ENCODE measurements at places on chromosomes 6 and 20.
A peak's percentile ranks its signal among the peaks of the same experiment; 100 is the strongest.

DNA sequence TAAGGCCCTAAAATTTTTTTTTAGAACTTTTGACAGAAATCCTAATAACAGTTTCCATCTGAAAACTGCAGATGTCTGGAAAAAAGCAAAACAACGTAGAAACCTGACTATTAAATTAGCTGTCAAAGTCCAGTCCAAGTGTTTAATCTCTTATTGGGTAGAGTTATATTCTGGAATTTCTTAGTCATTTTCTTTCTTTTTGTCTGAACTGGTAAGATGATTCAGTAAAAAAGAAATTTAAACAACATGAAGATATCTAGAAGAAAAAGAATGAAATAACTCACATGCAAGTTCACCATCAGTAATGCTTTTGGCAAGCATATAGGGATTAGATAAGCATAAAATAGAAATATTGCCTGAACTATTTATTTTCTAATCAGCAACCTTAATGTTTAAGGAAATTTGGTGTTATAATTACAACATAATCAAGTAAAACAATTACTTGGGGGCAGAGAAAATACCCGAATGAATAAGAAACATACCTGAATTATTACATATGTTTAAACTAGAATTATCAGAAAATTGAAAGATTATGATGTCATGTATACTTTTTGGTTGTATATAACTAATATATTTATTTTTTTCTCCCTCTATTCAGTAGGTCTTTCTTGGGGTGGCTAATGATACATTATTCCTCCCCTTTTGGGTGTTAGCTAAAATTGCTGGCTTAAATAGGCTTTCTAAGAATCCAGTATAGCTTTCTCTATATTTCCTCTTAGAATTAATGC, 51.1 kb downstream of the FAM83B start:
- no peak for DNase-seq

GRCh38 chr6:14142511-14143223, 25.1 kb downstream of the CD83 start:
- no peak for DNase-seq

DNA sequence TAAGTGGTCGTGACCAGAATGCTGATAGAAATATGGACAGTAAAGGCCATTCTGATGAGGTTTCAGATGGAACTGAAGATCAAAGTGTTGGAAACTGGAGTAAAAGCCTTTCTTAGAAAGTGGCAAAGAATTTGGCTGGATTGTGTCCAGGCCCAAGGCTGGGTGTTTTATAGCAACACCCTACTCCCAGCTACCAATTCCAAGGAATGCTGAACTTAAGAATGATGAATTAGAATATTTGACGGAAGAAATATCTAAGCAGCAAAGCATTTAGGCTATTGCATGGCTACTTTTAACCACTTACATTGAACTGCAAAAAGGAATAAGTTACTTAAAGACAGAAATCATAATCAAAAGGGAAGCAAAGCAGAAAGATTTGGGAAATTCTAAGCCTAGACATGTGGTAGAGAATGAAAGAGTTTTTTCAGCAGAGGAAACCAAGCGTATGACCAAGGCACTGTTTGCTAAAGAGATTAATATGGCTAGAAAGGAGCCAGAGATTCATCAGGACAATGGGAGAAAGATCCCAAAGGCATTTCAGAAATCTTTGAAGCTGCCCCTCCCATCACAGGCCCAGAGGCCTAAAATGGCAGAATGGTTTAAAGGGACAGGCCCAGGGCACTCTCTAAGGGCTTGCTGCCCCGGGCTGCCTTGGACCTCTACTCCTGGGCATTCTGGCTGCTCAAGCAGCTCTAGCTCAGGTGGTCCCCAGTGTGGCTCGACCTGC, 25.8 kb downstream of the SDHAF4 start:
- DNase-seq = no peak

DNA sequence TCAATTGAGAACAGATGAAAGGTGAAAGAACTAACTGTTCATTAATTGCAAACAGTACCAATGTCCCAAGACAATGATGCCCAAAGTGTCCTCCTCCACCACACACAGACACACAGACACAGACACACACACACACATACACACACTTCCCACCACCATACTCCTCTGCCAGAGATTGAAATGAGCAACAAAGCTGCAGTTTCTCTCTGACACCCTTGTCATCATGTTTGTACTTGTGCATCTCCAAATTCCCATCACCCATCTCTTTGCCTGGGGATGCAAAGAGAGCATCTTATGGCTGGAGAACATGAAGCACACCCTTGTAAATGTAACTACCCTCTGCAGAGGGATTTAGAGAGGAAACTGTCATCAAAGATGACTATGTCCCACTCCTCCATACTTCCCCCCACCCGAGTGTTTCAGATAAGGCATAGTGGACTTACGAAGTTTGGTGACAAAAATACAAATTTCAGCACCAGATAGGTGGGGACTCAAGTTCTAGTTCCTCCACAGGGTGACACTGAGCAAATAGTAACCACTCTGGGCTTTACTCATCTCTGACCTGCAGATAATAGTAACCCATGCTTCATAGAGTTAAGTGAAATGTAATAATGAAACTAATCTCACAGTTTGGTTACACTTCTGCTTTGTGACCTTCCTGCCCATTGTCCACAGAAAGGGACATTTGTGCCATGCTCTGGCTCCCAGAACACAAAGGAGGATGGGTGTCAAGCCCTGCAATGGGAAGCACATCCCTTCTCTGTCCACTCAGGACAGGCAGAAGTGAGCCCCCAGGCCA, 8.7 kb downstream of the MAFB start:
- no peak for DNase-seq

- DNase-seq = no peak
These were observed 903.1 kb downstream of the PHF3 start for GRCh38 chr6:64538722-64539121.

DNA sequence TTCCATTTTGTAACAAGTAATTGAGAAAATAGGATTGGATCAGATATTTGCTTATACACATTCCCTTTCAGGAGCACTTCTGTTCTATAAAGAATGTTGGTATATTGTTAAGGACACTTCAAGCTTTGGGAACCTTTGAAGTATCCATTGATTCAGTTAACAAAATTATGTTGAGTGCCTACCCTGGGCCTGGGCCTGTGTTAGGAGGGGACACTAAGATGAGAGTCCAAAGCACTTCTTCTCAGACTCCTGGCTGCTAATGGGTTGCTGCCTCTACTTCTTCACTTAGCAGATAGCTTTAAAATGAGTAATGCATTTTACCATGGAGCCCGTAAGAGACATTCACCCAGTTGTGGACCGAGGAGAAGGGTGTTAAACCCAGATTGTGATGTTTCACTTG, 40.3 kb downstream of the PTPN1 start:
- DNase-seq = no peak

GRCh38 chr20:20856306-20856705, 143.9 kb upstream of the RALGAPA2 start:
- DNase-seq = no peak

DNA sequence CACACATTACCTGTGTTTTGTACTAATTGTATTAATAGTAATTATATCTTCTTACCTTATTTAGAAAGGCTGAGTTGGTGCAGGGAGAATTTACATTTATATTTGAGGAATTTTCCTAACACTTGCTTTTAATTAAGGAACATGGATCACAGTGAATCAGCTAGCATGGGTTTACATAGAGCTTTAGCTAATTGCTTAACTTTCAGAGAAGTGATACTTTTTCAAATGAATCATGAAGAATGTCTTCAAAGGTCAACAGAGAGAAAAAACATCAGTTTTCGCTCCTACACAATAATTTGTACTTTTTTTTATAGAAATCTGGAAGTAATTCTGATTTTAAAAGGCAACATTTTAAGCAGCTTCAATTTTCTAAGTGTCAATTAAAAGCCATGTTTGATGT, 195.0 kb upstream of the HEY2 start:
- no peak for DNase-seq

DNA sequence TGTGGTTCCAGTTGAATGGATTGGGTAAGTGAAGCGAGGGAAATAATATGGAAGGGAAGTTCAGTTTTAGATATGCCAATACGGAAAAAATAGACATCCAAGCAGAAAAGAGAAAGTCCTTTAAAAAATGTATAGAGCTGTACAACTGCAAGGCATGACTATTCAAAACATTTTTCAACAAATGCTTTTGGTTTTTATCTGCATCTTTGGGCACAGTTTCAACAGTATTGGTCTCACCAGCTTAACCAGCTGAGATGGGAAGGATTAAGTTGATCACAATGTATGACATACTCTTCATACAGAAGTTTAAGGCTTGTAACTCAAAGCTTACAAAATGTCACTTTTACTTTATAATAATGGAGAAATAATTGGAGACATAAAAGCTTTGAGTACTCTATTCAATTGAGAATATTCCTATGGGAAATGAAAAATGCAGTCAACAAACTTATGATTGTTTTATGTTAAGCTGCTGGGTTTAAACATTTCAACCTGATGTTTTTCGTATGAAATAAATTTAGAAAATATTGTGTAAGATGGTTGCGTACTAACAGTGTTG, 16.3 kb upstream of the UTRN start:
- no peak for DNase-seq

DNA sequence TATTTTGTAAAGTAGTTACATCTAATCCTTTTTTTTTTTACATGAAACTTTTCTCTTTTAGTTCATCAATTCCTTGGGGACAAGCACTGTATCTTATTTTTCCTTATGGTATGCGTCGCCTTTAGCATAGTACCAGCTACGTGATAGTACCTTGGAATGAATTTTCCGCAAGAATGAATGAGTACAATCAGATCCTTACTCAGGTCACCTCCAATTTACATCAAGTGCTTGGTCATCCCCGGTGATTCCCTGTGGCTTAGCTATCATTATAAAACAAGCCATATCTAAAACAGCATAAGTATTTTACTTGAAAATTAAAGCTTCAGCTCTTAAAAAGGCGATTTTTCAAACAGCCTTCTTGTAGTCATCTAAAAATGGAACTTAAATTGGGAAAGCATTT, 680.4 kb upstream of the MAP3K7 start:
- DNase-seq = no peak

GRCh38 chr6:117605169-117605826, 3.0 kb upstream of the GOPC start:
- DNase-seq = peak; percentile 55

DNA sequence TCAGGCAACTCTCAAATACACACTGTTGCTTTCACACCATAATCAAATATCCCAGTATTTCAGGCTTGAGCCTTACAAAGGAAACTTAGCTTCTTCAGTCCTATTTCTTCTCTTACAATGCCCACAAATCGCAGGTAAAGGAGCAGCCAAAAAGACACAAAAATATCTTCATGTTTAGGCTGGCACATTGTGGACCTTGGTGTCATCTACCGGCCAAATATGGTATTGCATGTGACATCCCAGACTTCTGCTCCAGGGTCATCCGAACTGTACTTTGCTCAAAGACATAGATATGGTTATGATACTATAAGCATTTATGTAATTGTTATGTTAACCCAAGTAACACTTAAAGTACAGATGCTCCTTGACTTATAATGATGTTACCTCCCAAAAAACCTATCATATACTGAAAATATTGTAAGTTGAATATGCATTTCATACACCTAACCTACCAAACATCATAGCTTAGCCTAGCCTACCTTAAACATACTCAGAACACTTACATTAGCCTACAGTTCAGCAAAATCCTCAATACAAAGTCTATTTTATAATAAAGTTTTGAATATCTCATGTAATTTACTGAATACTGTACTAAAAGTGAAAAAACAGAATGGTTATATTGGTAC, 4.6 kb downstream of the OR2H2 start:
- peak; percentile 42 for DNase-seq

- no peak for DNase-seq
These were observed 6.4 kb upstream of the BHLHE23 start for GRCh38 chr20:63013207-63013606.

DNA sequence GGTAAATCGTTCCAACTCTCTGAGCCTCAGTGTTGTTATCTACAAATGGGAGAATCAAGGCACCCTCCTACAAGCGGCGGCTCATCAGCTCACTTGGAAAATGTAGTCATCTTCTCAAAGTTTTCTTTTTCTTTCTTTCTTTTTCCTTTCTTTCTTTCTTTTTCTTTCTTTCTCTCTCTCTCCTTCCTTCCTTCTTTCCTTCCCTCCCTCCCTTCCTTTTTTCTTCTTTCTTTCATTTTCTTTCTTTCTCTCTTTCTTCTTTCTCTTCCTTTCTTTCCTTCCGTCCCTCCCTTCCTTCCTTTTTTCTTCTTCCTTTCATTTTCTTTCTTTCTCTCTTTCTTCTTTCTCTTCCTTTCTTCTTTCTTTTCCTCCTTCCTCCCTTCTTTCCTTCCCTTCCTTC, 55.0 kb upstream of the TGM3 start:
- no peak for DNase-seq

- DNase-seq = no peak
These were observed 26.7 kb downstream of the VSTM2L start for GRCh38 chr20:37929683-37930014.

Measured in HCEC 1CT (cell line).